ENCODE measurements at places on chromosomes 2 and 18.
A peak's percentile ranks its signal among the peaks of the same experiment; 100 is the strongest.

GRCh38 chr2:146295080-146295670 lies 1549.7 kb upstream of the ACVR2A start:
- no peak for DNase-seq

DNA sequence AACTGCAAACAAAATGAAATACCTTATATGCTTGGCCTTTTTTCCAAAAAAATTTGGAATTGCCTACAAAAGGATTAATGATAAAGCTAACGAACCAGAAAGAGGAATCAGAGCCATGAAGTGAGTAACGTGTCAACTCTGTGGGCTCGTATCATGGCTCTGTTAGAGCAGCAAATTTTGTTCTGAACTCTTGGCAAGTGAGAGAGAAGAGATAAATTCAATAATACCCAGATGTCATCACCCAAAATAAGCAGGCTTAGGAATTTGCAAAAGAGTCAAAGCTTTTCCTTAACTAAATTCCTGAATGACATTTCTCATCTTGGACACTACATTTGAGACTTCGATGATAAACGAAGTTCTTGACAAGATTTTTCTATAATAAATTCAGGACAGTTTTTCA lies 4.4 kb downstream of the TXNDC2 start:
- no peak for DNase-seq

DNA sequence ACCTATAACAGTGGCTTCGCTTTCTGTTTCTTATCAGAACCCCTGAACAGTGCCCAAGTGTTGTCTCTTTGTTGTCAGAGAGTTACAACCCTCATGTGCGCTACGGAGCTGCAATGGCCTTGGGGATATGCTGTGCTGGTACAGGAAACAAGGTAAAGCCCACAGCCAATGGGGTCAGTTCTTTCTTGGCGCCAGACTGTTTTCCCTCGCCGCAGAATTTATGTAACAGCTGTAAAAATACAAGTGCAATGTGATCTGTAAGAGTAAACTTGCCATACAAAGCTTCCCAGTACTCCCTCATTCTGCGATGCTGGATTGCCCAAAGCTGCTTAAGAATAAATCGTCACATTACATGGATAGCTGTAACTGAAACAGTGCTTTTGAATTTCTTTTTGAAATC lies 13.9 kb upstream of the HTR2B start:
- DNase-seq = no peak

GRCh38 chr2:217393585-217394032 lies 533.7 kb upstream of the TNP1 start:
- no peak for DNase-seq

GRCh38 chr18:28040716-28041115 lies 136.2 kb downstream of the CDH2 start:
- no peak for DNase-seq

DNA sequence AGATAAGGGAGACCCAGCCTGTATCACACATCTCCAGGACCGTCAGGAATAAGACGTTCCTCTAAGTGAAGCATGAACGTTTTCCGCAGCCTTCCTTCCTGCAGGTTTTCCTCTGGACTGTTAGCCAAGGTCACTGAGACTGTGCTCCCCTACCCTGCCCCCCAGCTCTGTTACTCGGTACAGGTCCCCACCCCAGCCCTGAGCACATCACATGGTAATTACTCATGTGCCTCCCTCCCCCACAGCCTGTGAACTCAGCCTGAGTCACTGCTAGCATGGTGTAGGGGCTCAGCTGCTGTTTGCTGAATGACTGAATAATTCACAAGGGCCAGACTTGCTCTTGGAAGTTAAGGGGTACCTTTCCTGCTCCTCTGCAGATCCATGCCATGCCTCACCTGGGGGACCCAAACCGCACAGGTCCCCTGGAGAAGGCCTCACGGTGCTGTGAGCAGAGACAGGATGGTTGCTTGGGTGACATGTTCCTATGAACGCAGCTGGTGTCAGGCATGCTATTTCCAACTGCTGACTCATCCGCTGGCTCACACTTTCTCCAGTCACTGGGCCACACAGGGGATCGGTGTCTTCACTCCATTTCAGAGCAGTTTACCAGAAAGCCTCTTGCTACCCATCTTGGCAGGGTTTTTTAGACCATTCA lies 88.2 kb downstream of the PLB1 start:
- DNase-seq = peak; percentile 60

- no peak for DNase-seq
Observed at GRCh38 chr2:159904959-159905305, 106.9 kb upstream of the CD302 start.

GRCh38 chr2:70946832-70947442 lies 11.2 kb downstream of the ATP6V1B1 start:
- DNase-seq = peak; percentile 29

DNA sequence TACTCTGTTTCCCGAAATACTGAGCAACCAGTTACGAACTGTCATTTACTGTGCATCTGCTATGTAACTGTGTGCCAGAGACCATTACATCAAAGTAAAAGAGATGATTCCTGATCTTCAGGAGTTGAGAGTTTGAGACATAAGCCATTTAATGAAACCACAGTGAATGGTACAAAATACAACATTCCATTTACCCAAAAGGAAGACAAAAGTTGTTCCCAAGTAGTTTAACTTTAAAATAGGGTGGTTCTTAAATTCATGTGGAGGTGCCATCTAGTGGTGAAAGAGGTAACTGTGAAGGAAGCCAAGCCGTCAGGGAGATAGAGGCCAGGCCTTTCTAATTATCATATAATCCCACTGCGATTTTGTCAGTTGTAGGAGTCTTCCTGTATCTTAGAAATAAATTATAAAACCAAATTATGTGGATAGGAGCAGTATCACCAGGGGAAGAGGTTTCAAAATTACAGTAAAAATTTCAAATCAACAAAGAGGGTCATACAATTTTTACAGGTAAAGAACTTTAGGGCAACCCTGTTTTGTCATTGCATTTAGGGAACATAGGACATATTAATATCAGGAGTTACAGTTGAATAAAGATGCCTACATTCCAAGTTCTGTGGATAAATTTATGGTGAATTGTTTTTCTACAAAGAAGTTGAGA lies 67.7 kb downstream of the EPAS1 start:
- peak; percentile 6 for DNase-seq

- DNase-seq = no peak
Observed at GRCh38 chr2:127456960-127457359, 38.7 kb downstream of the PROC start.

GRCh38 chr2:6824962-6825361 lies 40.7 kb downstream of the CMPK2 start:
- no peak for DNase-seq

GRCh38 chr2:144431392-144431783 lies 88.5 kb downstream of the ZEB2 start:
- no peak for DNase-seq

DNA sequence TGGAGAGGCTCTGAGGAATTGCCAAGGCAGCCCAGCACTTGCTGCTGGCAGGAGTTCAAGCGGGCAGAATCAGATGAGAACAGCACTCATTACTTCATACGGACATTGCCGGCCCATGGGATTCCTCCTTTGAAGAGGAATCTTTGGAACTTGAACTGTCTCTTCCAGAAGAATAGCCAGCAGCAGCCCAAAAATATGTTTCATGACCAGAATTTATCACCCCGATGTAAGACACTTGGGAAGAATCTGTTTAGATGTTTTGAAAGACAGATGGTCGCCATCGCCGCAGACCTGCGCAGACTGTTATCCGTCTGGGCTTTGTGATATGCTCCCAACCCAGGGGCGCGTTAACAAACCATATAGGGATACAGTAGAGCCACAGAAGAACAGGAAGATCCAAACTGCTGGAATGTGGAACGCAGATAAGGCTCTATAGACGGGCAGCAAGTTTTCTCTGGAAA lies 3.7 kb upstream of the ADI1 start:
- no peak for DNase-seq

- peak; percentile 72 for DNase-seq
Observed at GRCh38 chr2:241859436-241860183, 916 bp upstream of the PDCD1 start.

GRCh38 chr2:177530561-177530960 lies 138.0 kb downstream of the AGPS start:
- no peak for DNase-seq

- DNase-seq = no peak
Observed at GRCh38 chr18:79708412-79708811, 28.8 kb downstream of the CTDP1 start.

DNA sequence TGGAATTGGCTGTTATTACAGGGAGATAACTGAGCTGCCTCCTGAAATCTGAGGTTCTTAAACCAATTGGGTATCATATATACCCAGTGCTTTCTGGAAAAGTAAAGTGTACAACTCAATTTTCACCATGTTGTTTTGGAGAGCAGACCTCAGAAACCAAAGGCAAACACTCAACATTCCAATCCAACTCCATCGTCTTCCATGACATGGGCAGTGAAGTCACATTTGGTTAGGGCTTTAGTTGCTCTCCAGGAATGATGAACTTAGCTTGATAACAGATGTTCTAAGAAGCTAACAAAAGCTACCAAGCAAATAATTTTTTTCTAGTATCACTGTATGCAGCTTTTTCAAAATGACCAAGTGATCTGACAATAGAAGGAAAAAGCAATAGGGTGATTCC lies 107.0 kb upstream of the SLC35G4 start:
- no peak for DNase-seq

All from activated CD4-positive, alpha-beta T cell treated with anti-CD3 and anti-CD28 coated beads, Interleukin-2, amount 50 U/mL, for 4 hours (primary cell).